ENCODE measurements at places on chromosomes 4 and X. TPM values are rescaled to one million over a fixed set of nuclear protein-coding genes. Genes with fewer than 3 reads are reported as not detected.

The PPP1R2C gene
- not detected for total RNA-seq

The RBM46 gene
- total RNA-seq, result 0.21 TPM

The GALNTL6 gene
- not detected for total RNA-seq

The DOK7 gene
- 1.1 TPM for total RNA-seq

The CPE gene
- total RNA-seq, result 9.1 TPM

GRCh38 chr4:7003879-7004240 is 39.3 kb upstream of the TADA2B start:
- peak; percentile 53 for DNase-seq

DNA sequence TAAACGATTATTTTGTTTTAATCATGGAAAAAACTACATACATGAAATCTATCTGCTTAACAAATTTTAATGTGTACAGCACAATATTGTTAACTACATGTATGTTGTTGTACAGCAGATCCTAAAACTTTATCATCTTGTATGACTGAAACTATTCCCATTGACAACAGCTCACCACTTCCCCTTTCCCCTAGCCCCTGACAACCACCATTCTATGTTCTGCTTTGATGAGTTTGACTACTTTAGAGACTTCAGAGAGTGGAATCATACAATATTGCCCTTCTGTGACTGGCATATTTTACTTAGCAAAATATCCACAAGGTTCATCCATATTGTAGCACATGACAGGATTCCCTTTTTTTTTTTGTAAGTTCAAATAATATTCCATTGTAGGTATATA is 185.9 kb downstream of the CFAP299 start:
- no peak for DNase-seq

- DNase-seq, result no peak
Measured at GRCh38 chr4:53199356-53199755, 166.5 kb downstream of the SCFD2 start.

- DNase-seq, result peak; percentile 45
Measured at GRCh38 chr4:170497112-170497511, 407.4 kb upstream of the AADAT start.

GRCh38 chr4:94804650-94805049 is 46.9 kb downstream of the BMPR1B start:
- DNase-seq, result no peak

GRCh38 chr4:55186123-55186522 is 60.7 kb upstream of the KDR start:
- DNase-seq, result no peak

DNA sequence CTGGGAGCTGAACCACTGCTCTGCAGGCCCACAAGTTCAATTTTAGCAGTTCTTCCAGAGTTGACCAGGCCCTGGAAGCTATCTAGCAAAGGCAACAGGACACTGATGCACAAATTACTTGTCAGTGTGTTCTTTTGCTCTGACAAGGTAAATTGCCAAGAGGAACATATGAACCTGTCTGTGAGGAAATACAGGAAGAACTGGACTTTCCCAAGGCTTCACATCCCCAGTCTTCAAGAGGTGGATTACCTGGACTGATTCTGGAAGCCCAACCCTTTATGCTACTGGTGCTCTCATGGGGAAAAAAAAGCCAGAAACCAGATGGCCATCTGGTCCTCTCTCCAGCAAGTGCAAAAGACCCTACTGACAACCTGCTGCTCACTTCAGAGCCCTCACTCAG is 1.9 kb upstream of the TMEM185A start:
- DNase-seq, result no peak

GRCh38 chrX:112759512-112759911 is 79.8 kb upstream of the LHFPL1 start:
- peak; percentile 8 for DNase-seq

DNA sequence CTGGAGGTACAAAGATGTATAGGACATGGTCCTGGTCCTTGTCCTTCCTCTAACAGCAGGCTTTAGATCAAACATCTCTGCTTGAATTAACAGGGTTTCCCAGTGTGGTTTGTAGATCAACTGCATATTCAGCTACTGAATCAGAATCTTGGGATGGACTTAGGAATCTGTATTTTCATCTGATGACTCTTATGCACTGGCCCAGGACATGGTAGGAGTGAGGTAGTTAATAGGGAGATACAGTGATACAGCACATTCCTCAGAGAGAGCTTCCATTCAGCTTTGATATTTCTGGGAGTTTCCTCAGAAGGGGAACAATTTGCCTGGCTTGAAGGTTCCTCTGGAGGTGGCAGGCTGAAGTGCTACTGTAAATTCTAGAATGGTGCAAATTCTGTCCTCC is 203.1 kb downstream of the LARP7 start:
- DNase-seq, result no peak

DNA sequence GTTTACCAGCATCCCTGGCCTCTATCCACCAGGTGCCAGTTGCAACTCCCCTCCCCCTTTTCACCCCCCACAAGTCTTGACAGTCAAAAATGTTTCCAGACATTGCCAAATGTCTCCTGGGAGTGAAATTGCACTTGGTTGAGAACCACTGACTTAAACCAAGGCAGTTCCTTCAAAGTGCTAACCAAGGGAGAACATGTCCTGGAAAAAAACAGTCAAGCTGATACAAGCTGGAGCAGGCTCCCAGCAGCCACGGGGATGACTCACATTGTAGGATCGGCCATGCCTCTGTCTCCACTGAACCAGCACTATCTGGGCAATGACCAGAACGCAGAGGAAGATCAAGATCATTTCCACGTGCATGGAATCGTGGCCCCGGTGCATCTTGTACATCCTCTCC is 11.4 kb downstream of the RNF175 start:
- DNase-seq, result peak; percentile 92

DNA sequence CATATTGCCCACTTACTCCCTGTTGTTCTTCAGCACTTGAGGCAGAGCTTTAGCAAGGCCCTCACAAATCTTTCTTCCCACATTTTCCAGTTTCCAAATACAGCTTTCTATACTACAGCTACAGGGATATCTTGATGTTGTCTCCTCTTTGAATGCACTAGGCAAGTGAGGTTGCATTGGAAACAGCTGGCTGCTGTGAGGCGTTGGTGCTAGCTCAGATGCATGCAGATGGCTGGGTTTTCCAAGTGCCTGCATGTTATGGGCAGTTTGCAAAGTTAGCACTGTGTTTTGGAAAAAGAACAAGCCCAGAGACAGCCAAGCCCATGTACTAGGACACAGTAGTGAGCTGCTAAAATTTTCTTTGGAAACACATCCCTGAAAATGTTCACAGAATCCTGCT is 315.1 kb upstream of the RASGEF1B start:
- no peak for DNase-seq

GRCh38 chr4:122636697-122637096 is 15.8 kb upstream of the IL21 start:
- DNase-seq, result no peak

GRCh38 chr4:147060151-147060931 is 114.7 kb upstream of the TTC29 start:
- DNase-seq, result no peak

GRCh38 chrX:8848441-8848840 is 47.3 kb upstream of the FAM9A start:
- DNase-seq, result no peak

Data from MCF 10A (cell line).